ENCODE measurements at places on chromosomes 16 and 17. TPM values are rescaled to one million over a fixed set of nuclear protein-coding genes. Genes with fewer than 3 reads are reported as not detected.

The SRL gene
- total RNA-seq, result not detected

The GJD3 gene
- total RNA-seq, result 2.7 TPM

The DOC2B gene
- total RNA-seq, result not detected

The RAP1GAP2 gene
- 2.7 TPM for total RNA-seq

The TEDC2 gene
- 3.5 TPM for total RNA-seq

The KRTAP1-1 gene
- 2.4 TPM for total RNA-seq

The GABARAP gene
- 396 TPM for total RNA-seq

The PLD6 gene
- 2.7 TPM for total RNA-seq

The HES7 gene
- not detected for total RNA-seq

The TBC1D3I gene
- total RNA-seq, result 0.36 TPM

The HSF4 gene
- 8.5 TPM for total RNA-seq

The CACNG1 gene
- total RNA-seq, result not detected

The ERAL1 gene
- 28.9 TPM for total RNA-seq

The PRSS22 gene
- not detected for total RNA-seq

The OR3A3 gene
- not detected for total RNA-seq

The SCARF1 gene
- 0.88 TPM for total RNA-seq

The AMFR gene
- total RNA-seq, result 279 TPM

The MT4 gene
- not detected for total RNA-seq

The CPSF4L gene
- total RNA-seq, result not detected

The RNU2-1 gene
- not detected for total RNA-seq

The SUPT4H1 gene
- total RNA-seq, result 49.9 TPM

The PRSS8 gene
- total RNA-seq, result not detected

The TMEM132E gene
- total RNA-seq, result not detected

The KRT24 gene
- not detected for total RNA-seq

The TMEM98 gene
- 121 TPM for total RNA-seq

The SOX8 gene
- total RNA-seq, result not detected

The GINS2 gene
- 1.8 TPM for total RNA-seq

The ICAM2 gene
- 6.5 TPM for total RNA-seq

The TTYH2 gene
- total RNA-seq, result 1.2 TPM

The UMOD gene
- not detected for total RNA-seq

The CES1 gene
- 5.6 TPM for total RNA-seq

The NEUROD2 gene
- not detected for total RNA-seq

The GCGR gene
- total RNA-seq, result not detected

The PERCC1 gene
- not detected for total RNA-seq

The GLYR1 gene
- 48.0 TPM for total RNA-seq

The PSME3 gene
- 79.9 TPM for total RNA-seq

The HIRIP3 gene
- total RNA-seq, result 3.5 TPM

The TVP23B gene
- total RNA-seq, result 59.7 TPM

The TPSAB1 gene
- total RNA-seq, result not detected

The SSTR5 gene
- total RNA-seq, result not detected

The C16orf54 gene
- total RNA-seq, result 0.72 TPM

The GGT6 gene
- total RNA-seq, result not detected

All from osteoblast (primary cell).